ENCODE measurements at places on chromosomes 11 and 22. TPM values are rescaled to one million over a fixed set of nuclear protein-coding genes. Genes with fewer than 3 reads are reported as not detected.
A peak's percentile ranks its signal among the peaks of the same experiment; 100 is the strongest.

DNA sequence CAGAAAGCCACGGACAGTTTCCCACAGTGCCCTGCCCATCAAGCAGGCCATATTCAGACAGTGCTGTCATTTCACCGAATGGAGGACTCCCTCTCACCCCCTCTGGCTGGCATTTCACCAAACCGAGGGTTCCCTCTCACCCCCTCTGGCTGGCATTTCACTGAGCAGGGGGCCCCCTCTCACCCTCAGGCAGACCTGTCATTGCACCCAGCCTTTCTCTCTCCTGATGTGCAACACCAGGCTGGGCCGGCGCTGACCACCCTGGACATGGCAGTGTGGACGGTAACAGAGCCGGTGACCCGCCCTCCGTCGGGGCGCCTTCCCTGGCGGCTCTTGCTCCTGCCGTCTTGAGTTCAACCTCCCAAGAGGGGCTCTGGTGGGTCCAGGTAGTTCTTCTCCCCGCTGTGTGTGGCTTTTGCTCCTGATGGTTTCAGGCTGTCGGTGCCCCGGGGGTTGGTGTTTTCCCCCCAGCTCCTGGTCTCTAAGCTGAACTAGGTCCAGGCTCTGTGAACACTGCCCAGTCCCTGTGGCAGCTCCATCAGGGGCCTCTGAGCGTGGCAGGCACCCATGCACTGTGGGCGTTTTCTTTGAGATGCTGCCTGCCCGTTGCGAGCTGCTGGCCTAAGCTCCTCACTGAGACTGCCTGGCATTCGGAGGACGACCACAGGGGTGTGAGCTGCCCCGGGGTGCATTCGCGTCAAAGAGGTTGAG is 46.9 kb downstream of the SMIM38 start:
- no peak for DNase-seq

DNA sequence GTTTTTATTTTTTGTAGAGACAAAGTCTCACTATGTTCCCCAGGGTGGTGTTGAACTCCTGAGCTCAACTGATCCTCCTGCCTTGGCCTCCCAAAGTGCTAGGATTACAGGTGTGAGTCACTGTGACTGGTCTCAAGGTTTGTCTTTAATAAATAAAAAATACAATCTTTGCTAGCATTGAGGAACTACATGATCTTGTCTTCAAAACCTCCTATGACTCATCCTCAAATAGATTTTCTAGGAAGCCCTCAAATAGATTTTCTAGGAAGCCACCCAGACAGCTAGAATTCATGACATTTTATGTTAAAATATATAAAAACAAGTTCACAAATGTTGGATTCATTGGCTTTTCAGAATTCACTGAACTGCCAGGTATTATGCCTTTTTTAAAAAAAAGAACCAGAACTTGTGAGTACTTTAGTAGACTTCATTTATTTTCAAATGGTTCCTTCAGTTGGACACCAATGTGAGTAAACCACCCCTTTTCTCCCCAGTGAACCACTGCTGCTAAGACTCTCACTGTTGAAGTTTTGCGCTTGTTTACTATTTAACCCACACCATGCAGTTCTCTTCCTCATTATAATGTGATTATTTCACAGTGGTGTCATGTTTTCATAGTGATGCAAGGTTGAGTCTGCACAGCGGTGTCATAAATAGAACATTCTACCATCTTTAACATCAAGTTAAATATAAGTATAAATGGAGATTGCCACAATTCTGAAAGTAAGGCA is 303.9 kb downstream of the CASP12 start:
- DNase-seq, result no peak

DNA sequence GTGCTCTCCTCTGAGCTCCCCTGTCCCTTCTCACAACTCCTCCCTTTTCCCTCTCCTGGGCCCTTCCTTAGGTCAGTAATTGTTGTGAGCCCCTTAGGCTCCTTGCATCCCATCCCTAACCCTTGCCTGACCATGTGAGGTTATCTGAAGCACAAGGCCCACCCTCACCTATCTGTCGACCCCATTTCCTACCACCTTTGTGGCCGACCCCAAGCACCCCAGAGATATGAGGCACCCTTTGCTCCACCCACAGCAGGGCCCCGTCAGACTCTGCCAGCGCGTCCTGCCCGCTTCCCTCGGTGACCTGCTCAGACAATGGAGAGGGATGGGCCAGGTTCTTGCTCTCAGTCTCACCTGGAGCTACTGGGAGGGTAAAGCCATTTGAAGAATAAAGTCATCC is 1.3 kb downstream of the GNG3 start:
- DNase-seq, result no peak

DNA sequence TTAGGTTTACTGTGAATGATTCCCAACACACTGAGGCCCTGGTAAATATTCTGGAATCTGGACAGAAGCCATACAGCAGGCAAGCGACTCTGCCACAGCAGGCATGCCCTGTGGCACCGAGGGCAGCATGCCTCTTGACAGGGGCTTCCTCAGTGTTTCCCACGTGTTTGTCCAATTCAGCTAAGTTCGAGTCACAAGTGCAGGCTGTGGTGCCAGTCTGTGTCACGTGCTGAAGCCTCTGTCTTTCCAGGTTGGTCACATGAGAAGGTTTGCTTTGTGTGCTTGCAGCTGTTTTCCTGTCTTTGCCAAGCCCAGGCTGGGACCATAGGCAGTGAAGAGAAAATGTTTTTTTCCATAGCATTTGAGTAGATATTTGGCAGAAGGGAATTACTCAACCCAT is 2.4 kb upstream of the PPFIBP2 start:
- DNase-seq, result peak; percentile 61

DNA sequence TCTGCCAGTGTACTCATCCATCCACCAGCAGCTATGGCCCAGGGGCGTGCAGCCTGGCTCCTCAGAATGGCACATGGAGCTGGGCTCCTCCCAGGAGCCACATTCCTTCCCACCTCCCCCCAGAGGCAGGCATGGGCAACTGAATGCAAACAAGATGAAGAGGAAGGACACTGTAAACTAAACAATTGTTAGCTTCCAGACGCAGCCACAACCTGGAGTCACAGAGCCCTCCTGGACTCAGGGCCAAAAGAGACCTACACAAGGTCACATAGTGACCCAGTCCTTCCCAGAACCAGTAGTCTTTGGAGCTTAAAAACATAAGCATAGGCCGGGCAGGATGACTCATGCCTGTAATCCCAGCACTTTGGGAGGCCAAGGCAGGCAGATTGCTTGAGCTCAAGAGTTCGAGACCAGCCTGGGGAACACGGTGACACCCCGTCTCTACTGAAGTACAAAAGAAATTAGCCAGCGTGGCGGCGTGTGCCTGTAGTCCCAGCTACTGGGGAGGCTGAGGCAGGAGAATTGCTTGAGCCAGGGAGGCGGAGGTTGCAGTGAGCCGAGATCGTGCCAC is 30.7 kb upstream of the CLDN5 start:
- no peak for DNase-seq

DNA sequence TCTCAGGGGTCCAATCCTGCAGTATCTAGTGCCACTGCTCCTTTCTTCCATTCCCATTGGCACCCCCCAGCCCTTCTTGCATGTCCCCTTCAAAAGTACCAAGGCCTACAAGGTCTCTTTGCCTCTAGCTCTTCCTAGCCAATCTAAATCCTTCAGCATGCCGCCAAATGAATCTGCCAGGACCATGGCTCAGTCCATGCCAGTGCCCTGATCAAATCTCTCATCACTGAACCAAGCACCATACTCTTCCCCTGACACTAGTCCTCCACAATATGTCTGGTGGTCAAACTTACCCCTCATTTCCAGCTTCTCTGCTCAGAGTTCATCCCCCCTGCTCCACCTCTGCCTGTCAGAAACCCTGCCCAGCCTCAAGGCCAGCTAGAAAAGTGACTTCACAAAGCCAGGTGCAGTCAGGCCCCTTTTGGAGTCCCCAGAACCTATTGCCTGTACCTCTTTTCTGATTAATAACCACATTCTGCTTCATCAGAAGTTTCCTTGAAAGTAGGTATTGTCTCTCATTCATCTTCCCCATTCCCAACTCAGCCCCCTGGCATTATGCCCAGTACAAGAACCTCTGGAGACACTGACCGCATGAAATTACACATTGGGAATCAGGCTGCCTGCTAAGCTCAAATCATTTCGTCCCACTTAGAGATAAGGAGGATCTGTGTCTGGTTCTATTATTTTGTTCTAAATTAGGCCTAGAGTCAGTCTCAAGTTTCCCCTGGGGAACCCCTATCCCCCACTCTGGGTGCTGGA is 11.4 kb downstream of the FEN1 start:
- DNase-seq, result peak; percentile 32

DNA sequence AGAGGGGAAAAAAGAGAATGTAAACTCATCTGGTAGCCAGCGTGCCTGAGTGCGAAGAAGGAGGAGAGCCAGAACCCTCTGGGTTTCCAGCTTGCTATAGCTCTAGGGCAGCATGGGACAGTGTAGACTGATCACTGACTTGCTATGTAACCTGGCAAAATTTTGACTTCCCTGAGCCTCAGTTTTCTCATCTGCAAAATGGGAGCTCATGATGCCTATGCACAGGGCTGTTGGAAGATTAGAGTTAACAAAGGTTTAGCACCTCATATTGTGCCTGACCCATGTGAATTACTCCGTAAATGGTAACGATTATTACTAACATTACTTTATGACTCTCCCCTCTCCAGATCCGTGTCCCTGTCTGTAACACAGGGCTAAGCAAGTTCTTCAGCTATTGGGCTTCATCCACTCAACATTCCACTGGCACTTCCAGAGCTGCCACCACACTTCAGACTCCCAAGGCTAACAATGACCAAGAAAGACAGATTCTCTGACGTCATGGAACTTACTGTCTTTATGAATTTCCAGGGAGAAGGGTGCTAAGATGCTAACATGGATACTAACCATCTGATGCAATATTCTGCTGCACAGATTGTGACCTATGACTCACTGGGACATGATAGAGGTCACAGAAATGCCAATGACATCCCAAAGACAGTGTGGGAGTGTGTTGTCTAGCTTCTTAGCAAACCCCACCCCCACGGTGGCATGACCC is 195.2 kb downstream of the TRIM29 start:
- DNase-seq, result no peak

GRCh38 chr11:57131080-57131790 is 50.5 kb upstream of the LRRC55 start:
- peak; percentile 44 for DNase-seq

- no peak for DNase-seq
Observed at GRCh38 chr11:129935723-129936122, 40.3 kb upstream of the NFRKB start.

DNA sequence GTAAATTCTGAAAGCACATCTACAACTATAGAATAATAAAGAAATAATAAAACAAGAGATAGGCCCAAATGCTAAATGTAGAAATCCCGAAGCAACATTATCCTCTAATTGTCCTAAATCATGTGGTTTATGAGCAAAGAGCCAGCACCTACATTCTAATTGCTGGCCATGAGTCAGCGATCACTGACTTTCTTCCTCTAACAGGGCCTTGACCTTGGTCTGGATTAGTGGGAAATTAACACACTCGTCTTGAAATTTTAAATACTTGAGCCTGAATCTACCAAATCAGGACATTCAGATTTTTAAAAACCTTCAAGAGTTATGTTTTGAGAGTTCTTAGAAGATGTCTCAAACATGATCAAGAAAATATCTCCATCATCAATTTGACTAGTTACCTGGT is 727.6 kb downstream of the METTL15 start:
- DNase-seq, result no peak

GRCh38 chr11:3905080-3905953 is 49.9 kb downstream of the STIM1 start:
- DNase-seq, result no peak

DNA sequence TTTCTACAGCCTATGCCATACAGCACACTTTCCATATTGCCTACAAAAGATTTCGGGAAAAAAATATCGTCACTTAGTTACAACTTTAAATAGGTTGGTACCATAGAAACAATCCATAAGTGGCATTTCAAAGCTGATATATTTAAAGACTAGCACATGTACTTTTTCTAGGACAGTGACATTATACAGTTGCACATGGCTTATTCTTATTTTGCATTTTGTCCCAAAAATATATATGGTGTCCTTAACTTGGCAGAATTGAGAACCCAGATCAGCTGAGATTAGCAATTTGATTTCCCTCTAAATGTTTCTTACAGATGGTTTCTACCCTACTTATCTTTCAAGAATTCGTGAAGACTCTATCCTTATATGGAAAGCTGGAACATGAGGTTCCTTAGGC is 3.7 kb upstream of the TFIP11 start:
- no peak for DNase-seq

DNA sequence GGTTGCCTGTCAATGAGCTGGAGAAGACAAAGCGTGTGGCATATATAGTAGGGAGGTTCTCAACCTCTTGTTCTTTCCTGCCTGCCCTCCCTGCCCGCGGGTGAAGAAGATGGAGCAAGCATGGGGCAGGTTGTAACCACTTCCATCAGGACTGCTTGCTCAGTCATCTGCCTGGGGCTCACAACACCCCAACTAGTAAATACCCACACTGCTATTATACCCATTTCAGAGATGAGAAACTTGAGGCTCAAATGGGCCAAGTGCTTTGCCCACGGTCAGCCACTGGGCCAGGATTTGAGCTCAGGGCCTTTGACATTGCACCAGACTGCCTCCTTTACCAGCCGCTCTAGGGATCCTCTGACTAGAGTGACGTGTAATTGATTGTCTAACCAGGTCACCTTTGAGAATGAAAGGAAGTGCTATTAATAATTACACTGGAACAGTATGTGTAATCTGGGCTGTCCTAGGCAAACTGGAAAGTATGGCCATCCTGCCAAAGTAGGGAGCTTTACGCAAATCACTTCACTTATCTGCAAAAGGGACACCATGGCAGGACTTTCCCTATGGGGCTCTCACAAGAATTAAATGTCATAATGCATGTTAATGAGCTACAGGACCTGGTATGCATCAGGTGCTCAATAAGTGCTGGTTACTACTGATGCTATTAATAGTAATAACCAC is 2.8 kb upstream of the CDC42EP1 start:
- no peak for DNase-seq

- DNase-seq, result no peak
Observed at GRCh38 chr11:100876815-100877520, 189.9 kb downstream of the ARHGAP42 start.

- DNase-seq, result peak; percentile 55
Observed at GRCh38 chr11:405954-406795, 8.6 kb downstream of the SIGIRR start.

- no peak for DNase-seq
Observed at GRCh38 chr22:28188178-28188879, 269.3 kb upstream of the PITPNB start.

The KIF18A gene
- total RNA-seq, result 1.0 TPM

The SPA17 gene
- total RNA-seq, result 2.7 TPM

The RIC3 gene
- total RNA-seq, result 7.8 TPM

The SLC5A12 gene
- not detected for total RNA-seq

The HBD gene
- total RNA-seq, result not detected

The C22orf15 gene
- 0.69 TPM for total RNA-seq

The SYT12 gene
- 4.7 TPM for total RNA-seq

The MISFA gene
- total RNA-seq, result 1.8 TPM

The LYVE1 gene
- total RNA-seq, result 179 TPM

The GAB2 gene
- 80.9 TPM for total RNA-seq

The CWC15 gene
- total RNA-seq, result 54.7 TPM

The SLC25A45 gene
- total RNA-seq, result 9.1 TPM

The RBMXL2 gene
- total RNA-seq, result not detected

The PLXNB2 gene
- 210 TPM for total RNA-seq

Data from aorta (tissue), 5 donors.